ENCODE measurements at places on chromosomes 11 and 22.

DNA sequence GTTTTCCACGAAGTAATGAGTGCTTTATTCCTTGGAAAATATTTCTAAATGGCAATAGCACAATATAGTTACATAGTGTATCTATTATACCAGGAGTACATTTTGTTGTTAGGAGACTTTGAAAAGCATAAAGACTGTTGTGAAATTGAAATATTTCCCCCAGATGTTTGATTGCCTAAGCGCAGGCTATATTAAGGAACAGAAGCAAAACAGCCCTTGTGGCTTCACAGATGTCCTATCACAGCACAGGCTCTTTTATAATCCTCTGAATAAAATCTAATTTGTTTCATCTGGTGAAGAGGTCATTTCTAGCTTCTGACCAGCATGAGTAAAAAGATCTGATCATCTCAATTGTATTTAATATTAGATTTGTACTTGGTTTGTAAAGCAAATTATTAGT lies 48.2 kb downstream of the BSX start:
- no peak for DNase-seq

- DNase-seq: no peak
These were observed 2.0 kb downstream of the SIPA1 start for GRCh38 chr11:65639623-65640482.

DNA sequence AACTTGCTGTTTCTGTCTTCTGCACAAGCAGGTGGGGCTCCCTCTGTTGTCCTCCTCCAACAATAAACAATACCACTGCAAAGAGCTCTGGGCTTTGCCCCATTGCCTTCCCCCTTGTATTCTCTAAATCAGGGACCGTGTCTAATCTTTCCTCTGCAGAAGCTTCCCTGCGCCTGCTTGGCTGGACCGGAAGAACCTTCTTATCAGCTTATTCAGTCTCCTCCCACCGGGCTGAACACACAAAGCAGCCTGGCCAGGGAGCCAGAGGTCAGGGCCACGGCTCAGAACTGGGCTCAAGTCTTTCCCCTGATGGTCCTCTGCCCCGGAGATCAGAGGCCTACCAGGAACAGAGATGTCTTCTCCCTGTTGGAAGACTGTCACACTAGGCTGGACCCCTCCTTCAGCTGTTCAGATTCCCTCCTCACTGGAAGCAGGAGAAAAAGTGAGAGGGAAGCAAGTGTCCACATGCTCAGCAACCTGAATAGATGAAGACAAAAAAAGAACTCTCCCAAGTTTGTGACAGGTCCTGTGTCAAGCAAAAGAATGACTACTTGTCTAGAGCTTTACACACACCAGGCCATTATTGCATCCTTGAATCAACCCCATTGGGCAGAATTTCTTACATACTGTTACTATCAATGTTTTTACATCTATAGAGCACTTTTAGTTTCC lies 63.7 kb downstream of the RAB30 start:
- no peak for DNase-seq

DNA sequence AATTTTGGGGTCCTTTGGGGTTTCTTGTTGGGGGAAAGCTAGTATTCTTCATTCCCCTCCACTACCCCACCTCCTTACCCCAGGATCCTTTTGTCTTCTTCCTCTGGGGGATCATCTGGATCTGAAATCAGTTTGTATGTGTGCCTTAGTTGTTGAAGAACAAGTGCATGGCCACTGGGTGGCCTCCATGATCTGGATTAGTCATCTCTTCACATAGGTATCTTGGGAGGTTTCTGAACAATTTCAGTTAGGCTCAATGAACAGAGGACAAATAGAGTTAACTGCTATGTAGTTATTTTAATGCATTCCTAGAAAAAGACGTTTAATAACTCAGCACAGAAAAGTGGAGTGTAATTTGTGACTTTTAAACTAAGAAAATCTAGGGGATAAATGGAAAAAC lies 7.1 kb upstream of the VWA5A start:
- no peak for DNase-seq

GRCh38 chr22:35021161-35021560 lies 44.8 kb upstream of the ISX start:
- no peak for DNase-seq

GRCh38 chr22:50403701-50404101 lies 60.6 kb downstream of the PPP6R2 start:
- no peak for DNase-seq

- DNase-seq: no peak
These were observed 116.1 kb downstream of the UVRAG start for GRCh38 chr11:75931124-75931523.

DNA sequence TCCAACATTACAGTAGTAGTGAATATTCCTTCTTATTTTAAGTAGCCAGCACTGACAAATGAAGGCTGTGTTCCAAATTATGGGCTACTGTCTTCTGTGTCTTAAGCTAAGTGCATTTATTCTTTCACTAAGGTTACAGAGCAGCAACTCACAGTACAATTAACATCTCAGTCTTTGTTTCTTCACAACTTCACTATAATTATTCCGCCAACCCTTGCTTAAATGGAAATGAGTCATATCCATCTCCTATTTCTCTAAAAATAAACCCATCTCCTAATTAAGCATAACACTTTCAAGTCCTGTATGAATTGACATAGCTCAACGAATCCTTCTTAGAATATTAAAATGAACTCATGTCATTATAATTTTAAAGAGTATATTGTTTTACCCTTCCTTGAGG lies 6.7 kb downstream of the ETS1 start:
- no peak for DNase-seq

- DNase-seq: peak; percentile 44
These were observed 35.0 kb upstream of the OR9G4 start for GRCh38 chr11:56783448-56784041.

DNA sequence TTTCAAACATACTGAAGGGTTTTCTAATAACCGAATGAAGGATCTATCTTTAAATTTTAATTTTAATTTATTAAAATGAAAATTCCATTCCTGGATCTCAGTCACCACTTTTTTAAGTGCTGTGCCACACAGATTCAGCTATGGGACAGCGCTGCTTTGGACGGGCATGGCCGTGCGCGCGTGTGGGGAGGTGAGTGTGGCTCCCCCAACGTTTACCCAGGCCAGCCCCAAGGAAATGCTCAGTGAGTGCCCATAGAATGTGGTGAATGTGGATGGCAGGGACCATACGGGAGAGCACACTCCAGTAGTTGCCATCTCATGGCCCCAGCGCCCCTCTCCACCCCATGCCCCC lies 88.0 kb upstream of the KCNQ1OT1 start:
- no peak for DNase-seq

- no peak for DNase-seq
These were observed 23.4 kb downstream of the LRP4 start for GRCh38 chr11:46894961-46895360.

DNA sequence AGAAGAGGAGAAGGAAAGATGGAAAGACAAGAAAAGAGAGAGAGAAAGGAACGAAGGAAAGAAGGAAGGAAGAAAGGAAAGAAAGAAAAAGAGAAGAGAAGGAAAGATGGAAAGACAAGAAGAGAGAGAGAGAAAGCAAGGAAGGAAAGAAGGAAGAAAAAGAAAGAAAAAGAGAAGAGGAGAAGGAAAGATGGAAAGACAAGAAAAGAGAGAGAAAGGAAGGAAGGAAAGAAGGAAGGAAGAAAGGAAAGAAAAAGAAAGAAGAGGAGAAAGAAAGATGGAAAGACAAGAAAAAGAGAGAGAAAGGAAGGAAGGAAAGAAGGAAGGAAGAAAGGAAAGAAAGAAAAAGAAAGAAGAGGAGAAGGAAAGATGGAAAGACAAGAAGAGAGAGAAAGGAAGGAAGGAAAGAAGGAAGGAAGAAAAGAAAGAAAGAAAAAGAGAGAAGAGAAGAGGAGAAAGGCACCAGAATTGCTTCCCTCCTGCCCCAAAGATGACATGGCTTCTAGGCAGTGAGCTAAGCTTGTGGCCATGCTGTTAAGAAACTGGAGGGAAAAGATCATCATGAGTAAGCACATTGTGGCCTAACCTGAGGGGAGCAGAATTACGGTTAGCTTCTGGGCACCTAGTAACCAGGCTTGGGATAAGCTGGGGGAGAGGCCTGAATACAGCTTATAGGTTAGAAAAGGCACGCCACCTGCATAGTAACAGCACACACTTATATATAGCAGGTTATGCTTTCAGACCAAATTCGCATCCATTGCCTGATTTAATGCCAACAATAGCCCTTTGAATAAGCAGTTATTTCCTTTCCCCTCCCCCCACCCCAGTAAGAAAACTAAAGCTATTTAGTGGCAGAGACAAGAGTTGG lies 2.3 kb upstream of the ST3GAL4 start:
- peak; percentile 69 for DNase-seq
